Posterior vena cava (tissue), 2 donors: ENCODE measurements at places on chromosomes 2 and 18. TPM values are rescaled to one million over a fixed set of nuclear protein-coding genes. Genes with fewer than 3 reads are reported as not detected.

Gene MOCOS
- 1.3 TPM for total RNA-seq

Gene REEP1
- total RNA-seq, result 55.2 TPM

Gene TM4SF20
- total RNA-seq, result not detected

Gene ELOA2
- not detected for total RNA-seq

Gene POTEC
- total RNA-seq, result not detected

Gene HOXD13
- not detected for total RNA-seq

Gene TDRD15
- not detected for total RNA-seq

Gene LYPD6
- total RNA-seq, result 0.23 TPM

Gene UPP2
- not detected for total RNA-seq

Gene GRB14
- 8.0 TPM for total RNA-seq

- DNase-seq, result no peak
These were observed 117.1 kb upstream of the PDE1A start for GRCh38 chr2:182543741-182544525.

DNA sequence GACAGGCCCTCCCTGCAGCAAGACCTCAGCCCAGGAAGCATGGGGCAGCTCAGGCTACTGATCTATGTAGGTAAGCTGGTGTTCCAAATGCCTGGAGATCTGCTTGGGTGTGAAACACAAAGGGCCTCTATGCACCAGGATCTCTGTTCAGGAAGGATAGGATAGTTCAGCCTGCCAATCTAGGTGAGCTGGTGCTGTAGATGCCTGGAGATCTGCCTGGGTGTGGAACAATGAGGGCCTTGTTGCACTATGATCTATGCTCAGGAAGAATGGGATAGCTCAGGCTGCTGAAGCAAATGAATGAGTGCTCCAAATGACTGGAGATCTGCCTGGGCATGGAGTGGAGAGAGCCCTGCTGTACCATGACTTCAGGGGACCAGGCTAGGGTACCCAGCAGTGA is 48.9 kb upstream of the MYL1 start:
- DNase-seq, result no peak

DNA sequence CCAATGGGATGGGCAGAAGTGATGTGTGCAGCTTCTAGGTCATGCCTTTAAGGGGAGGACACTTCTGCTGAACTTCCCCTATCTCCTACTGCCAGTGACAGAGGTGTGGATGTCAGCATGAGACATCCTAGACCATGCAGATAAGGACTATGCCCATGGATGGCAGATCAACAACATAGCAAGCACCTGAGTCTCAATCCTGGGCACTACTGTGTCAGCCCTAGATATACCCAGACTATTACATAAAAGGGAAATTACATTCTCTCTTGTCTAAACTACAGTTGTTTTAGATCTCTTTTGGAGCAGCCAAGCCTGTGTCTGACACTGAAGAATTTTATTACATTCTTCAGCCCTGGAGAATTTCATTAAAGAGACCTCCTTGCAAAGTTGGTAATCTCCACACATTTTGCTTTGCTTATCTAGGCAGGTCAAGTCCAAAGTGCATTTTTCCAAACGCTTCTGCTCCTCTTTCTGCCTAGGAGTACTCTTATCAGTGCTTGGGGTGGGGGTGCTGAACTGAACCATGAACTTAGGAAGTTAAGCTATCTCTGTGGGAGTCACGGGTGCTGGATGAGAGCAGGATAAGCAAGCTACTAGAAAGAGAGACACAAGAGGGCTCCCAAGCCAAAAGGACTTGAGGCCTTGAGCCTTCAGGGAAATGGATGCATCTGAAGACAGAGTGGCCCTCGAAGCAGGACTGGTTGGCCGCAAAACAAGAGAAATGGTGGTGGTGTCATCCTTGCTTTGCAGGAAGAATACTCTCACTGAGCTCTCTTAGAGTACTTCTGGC is 95.2 kb upstream of the SPRED2 start:
- DNase-seq, result no peak

DNA sequence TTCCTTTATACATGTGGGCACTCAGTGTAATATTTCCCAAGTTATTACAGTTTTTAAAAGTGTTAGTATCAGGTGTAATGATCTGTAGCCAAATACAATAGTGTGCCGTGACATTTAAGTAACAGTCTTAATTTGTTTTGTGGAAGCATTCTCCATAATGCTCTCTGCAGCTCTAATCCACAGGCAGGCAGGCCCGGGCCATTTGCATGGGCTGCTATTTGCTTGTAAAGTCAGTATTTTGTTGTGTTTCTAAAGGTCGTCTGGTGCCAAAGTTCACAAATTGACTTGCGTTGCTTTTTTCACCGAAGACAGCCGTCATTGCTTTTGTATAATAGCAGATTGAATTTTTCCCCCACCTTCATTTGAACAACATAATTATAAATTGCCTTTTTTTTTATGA is 153.0 kb downstream of the GBX2 start:
- no peak for DNase-seq

- no peak for DNase-seq
These were observed 24.1 kb downstream of the RBM43 start for GRCh38 chr2:151237422-151238025.

DNA sequence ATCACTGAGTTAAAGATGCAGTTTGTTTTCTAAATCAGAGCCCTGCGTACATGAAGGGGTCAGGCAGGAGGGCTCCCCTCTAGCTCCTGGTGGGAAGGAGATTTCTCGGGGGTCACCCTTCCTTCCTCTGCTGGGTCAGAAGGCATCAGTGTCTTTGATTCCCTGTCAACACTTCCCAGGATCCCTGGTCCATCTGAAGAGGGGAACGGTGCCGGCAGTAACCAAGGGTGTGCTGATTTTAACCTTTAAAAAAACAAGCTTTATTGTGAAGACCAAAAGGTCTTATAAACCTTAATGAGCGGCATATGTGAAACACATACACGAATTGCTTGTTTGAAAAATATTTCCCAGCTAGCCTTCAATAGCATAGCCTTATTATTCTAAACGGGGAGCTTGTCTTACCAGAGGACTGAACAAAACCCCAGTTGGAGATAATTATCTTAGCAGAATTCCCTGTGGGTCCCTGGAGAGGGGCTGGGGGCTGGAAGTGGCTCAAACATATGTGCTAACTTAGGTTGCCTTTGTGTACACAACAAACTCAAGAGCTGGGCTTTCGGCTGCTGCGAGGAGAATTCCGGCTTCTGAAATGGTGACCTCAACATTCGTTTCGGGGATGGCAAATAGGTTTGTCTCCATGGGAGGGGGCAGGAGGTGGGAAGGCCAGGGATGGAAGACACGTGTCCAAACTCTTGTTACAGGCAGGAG is 114.9 kb upstream of the MYCN start:
- DNase-seq, result no peak

DNA sequence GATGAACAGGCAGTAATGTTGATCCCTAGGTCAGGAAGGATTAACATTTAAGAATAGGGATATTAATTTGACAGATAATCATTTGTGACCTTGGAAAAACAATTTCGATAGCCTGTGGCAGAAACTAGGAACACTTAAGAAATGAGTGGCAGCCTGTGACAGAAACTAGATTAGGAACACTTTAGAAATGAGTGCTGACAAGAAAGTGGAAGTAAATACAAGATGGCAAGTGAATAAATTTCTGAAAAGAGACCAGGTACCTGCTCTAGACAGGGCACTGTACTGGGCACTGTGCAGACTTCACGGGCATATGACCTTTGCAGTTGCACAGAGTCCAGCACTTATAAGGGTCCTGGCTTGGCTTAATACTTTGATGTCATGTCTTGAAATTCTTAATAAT is 5.5 kb upstream of the HNRNPA3 start:
- no peak for DNase-seq

- DNase-seq, result no peak
These were observed 28.4 kb downstream of the TGIF1 start for GRCh38 chr18:3478262-3478978.

DNA sequence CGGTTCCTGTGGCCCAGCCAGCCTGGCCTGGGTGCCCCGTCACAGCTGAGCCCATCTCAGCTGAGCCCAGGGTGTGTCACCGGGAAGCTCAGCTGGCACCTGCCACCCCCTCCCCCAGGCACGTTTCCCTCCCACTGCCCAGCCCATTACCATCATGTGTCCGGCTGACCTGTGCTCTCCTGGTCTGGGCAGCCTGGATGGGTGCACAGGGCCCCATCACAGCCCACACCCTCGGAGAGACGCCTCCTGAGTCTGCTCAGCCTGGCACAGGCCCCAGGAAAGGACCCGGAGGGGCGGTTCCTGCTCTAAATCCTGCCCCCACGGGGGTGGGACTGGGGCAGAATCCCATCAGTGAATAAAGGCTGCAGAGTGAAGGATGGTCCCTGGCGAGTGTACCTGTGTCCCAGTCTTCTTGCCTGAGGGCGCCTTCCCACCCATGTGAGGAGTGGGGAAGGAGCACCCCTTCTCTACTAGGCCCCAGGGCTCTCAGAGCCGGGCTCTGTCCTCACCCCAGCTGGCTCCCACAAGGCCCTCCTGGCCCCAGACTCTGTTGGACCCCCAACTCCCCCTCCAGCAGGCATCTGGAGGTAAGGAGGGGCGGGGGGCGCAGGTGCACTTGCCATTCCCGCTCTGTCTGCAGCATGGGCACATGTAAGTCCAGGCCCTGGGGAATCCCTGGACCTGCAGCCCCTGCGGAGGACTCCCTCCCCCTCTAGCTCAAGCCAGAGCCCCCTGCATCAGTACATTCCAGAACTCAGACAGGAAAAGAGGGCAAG is 21.2 kb downstream of the GPC1 start:
- DNase-seq, result peak; percentile 76

DNA sequence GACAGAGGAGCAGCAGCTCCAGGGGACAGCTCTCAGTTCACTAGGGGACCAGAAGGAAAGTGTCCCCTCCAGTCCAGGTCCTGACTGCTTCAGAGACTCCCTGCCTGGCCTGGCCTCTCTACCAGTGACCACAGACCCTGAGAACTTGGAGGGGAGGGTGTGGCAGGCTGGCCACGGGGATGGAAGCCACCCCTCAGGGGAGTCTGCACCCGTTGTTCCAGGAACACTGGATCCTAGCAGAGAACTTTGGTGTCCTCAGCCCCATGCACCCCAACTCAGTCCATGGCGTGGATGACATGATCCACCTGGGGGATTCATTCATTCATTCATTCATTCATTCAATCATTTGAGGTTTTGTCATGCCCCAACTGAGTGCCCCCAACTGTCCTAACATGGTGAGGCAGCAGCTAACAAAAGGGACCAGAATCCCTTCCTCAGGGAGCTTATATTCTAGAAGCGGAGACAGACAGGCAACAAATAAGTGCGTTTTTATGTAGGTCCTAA is 31.9 kb downstream of the MYO7B start:
- DNase-seq, result peak; percentile 40

- no peak for DNase-seq
These were observed 273.6 kb downstream of the SCG2 start for GRCh38 chr2:223328578-223328977.

DNA sequence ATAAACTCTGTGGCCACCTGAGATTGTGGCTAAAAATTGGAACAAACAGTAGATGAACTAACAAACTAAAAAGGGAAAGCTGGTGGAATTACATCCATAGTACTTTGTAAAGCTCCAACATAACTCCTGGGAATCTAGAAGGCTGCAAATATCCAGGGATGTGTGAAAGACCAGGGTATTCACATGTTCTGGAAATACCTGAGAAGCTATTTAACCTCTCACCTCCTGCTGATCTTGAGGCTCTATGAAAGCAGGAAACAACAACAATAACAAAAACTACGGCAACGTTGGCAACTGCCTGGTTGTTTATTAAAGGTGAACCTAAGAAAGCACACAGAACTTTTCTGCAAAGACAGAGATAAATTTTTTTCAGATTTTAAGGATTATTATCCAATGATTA is 171.3 kb downstream of the CCDC178 start:
- no peak for DNase-seq

DNA sequence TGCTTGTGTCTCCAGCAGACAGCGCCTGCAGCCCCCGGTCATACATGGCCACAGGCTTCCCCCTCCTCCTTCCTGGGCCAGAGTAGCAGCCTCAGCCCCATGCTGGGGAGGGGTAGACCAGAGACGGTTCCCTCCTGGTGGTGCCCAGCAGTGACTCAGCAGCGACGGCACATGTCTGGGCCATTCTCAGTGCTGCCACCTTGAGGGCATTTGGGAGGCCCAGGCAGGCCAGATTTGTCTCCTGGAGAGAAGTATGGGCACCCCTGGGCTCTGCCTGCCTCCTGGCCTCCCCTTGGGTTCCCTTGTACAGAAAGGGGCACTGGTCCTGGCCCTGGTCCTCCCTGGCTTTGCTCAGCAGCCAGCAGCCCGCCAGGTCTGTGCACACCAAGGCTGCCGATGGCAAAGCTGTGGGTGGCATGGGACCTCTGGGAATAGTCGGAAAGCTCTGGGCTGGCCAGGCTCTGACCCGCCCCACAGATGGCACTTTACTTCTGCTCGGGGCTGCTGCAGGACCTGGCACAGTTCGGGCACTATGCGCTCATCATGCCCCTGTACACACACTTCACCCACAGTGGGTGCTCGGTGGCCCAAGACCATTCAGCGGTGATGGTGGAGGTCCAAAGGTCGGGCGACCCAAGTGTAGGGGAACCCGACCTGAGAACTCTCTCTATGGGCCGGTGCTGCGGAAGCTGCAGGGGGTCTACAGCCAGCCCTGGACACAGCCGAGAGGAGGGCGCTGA is 11.4 kb upstream of the ALPI start:
- no peak for DNase-seq

DNA sequence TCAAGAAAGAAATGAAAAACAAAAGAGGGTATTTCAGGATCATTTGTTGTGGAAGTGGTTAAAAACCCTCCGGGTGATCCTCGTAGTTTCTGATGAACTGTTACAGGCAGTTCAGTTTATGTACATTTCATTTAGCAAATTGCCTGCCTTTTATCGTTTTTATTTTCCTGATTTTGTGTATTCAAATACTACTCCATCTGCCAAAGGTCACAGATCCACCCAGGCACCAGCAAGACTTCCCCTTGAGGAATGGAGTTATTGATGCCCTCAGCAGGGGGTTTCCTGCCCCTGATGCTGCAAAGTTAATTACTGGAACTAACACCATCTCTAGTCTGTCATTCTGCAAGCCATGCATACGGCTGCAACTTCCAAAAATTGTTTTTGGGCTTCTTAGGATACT is 641.9 kb downstream of the SLC4A3 start:
- no peak for DNase-seq

DNA sequence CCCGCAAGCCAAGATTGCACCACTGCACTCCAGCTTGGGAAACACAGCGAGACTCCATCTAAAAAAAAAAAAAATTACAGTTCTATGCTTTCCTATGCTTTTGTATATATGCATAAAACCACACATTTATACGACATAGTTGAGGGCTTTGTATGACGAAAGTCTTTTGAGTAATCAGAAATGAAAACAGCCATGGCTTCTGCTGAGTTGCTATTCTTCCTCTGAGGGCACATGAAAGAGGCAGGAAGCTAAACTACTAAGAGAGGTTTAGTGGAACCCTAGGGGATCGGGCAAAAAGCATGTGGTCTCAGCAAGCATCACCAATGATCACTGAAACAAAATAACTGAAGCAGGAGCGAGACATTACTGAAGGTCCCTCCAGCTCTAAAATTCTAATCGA is 99.6 kb downstream of the ZAP70 start:
- DNase-seq, result no peak

GRCh38 chr2:229855116-229855515 is 66.7 kb downstream of the TRIP12 start:
- no peak for DNase-seq

DNA sequence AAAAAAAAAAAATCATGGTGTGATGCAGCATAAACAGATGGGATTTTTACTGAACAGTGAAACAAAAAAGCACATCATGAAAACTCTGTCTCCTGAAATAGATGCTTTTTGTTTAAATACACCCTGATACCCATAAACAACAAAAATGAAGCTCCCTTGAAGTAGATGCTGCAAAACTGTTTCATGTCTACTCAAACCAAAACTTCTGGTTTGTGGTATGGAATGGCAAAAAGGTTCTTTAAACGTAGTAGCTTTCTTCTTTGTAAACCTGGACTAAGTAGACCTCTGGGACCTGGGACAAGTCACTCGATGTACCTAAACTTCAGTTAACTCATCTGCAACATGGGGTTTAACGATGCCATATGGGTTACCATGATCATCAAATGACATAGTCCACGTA is 64.4 kb upstream of the RAPH1 start:
- no peak for DNase-seq
